Fibroblast of the aortic adventitia (primary cell): ENCODE measurements at places on chromosomes 12 and 14. TPM values are rescaled to one million over a fixed set of nuclear protein-coding genes. Genes with fewer than 3 reads are reported as not detected.

DHRS2 gene
- total RNA-seq, result 1.1 TPM in 1 of 2 replicates, not detected in the other

WASHC3 gene
- total RNA-seq, result 58.5 and 141 TPM in 2 replicates

MYRFL gene
- total RNA-seq, result not detected in 2 replicates

DPPA3 gene
- not detected in 2 replicates for total RNA-seq

ASCL1 gene
- total RNA-seq, result not detected in 2 replicates

KRT79 gene
- not detected in 2 replicates for total RNA-seq

NAV3 gene
- total RNA-seq, result 83.1 and 121 TPM in 2 replicates

LMNTD1 gene
- total RNA-seq, result 1.3 TPM in 1 of 2 replicates, not detected in the other

DEGS2 gene
- 0.16 TPM in 1 of 2 replicates, not detected in the other for total RNA-seq
